H4 (cell line): ENCODE measurements at places on chromosomes 2 and 18. TPM values are rescaled to one million over a fixed set of nuclear protein-coding genes. Genes with fewer than 3 reads are reported as not detected.

The NLRC4 gene
- not detected in 2 replicates for total RNA-seq

The TMEM169 gene
- total RNA-seq, result 0.16 and 0.35 TPM in 2 replicates

The FAM237A gene
- total RNA-seq, result not detected in 2 replicates

The TFPI gene
- total RNA-seq, result 61.7 and 90.7 TPM in 2 replicates

The TANK gene
- 64.4 and 71.3 TPM in 2 replicates for total RNA-seq

The EEF1B2 gene
- total RNA-seq, result 659 and 795 TPM in 2 replicates

The FEV gene
- not detected in 2 replicates for total RNA-seq

The MLPH gene
- total RNA-seq, result 7.7 and 9.9 TPM in 2 replicates

The SERPINB3 gene
- not detected in 2 replicates for total RNA-seq

The RAX gene
- not detected in 2 replicates for total RNA-seq
